Smooth muscle cell of the pulmonary artery (primary cell): ENCODE measurements at places on chromosomes 13 and 19. TPM values are rescaled to one million over a fixed set of nuclear protein-coding genes. Genes with fewer than 3 reads are reported as not detected.

C2CD4C gene
- total RNA-seq = 0.07 TPM in 1 of 2 replicates, not detected in the other

LRRC63 gene
- total RNA-seq = 0.20 TPM in 1 of 2 replicates, not detected in the other

F10 gene
- 11.8 and 25.5 TPM in 2 replicates for total RNA-seq

TSKS gene
- 0.52 TPM in 1 of 2 replicates, not detected in the other for total RNA-seq

PEG3 gene
- total RNA-seq = 3.5 and 4.6 TPM in 2 replicates

MIPEP gene
- 10.5 and 14.1 TPM in 2 replicates for total RNA-seq

NTF4 gene
- not detected in 2 replicates for total RNA-seq

KLK2 gene
- not detected in 2 replicates for total RNA-seq

CPB2 gene
- total RNA-seq = not detected in 2 replicates

CABP5 gene
- total RNA-seq = not detected in 2 replicates

TUBA3C gene
- total RNA-seq = not detected in 2 replicates

TMEM190 gene
- not detected in 2 replicates for total RNA-seq

GMIP gene
- 4.4 and 5.9 TPM in 2 replicates for total RNA-seq

GARIN5A gene
- total RNA-seq = 0.23 and 0.39 TPM in 2 replicates

SYNE4 gene
- 0.13 and 0.20 TPM in 2 replicates for total RNA-seq

IL11 gene
- 4.1 and 13.9 TPM in 2 replicates for total RNA-seq
